GM18507 (cell line): ENCODE measurements at places on chromosomes 3 and 15.

GRCh38 chr3:38120693-38121450 is 16.1 kb downstream of the ACAA1 start:
- no peak for DNase-seq

- no peak for DNase-seq
Observed at GRCh38 chr3:123655400-123655799, 70.5 kb upstream of the HACD2 start.

GRCh38 chr3:42613462-42613861 is 13.0 kb downstream of the NKTR start:
- no peak for DNase-seq

DNA sequence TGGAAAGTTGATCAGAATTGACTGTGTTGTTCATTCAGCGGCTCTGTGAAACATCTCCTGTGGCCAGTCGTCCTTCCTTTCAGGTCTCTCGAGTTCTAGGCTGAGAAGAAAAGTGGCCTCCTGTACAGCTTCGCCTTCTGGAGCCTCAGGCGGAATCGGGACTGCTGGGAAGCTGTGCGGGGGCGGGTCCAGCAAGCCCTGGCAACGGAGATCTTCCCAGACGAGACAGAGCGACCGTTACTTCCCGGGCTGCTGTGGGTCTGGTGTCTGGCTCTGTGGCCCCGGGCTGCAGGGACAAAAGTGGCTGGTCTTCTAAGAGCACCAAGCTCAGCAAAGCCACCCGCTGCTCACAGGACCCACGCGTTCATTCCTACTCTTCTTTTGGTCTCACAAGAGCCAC is 88.6 kb upstream of the CACNA2D3 start:
- DNase-seq, result no peak

GRCh38 chr3:187101184-187102072 is 37.9 kb downstream of the RPL39L start:
- no peak for DNase-seq

DNA sequence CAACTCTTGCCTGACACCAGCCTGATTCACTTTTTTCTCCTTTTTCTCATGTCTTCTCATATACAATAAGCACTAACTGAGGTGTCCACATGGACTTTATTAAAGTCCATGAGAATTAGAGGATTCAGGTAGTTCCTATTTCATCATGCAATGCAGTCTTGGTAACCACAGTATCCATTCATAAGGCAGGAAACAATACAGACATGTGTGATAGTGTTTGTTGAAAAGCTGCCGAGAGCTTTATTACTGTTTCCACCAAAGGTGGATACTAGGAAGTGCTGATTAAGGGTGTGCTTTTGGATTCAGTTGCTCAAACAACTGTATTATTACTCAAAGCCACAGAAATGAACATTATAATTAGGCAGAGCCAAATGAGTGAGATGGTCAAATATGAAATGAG is 5.3 kb downstream of the CASR start:
- DNase-seq, result no peak

DNA sequence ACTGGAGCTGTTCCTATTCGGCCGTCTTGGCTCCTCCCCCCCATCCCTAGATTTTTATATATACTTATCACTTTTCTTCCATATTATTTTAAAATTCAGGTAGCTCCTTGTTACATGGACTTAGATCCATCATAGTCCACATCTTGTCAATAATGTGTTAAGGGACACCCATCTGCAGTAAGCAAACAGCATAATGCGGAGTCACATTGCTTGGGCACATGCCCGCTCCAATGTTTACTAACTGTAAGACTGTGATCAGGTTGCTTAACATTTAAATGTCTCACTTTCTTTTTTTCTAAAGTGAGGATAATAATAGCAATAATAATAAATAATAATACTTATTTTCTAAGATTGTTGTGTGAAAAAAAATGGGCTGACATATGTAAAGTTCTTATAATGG is 303.2 kb upstream of the SOX14 start:
- DNase-seq, result no peak

DNA sequence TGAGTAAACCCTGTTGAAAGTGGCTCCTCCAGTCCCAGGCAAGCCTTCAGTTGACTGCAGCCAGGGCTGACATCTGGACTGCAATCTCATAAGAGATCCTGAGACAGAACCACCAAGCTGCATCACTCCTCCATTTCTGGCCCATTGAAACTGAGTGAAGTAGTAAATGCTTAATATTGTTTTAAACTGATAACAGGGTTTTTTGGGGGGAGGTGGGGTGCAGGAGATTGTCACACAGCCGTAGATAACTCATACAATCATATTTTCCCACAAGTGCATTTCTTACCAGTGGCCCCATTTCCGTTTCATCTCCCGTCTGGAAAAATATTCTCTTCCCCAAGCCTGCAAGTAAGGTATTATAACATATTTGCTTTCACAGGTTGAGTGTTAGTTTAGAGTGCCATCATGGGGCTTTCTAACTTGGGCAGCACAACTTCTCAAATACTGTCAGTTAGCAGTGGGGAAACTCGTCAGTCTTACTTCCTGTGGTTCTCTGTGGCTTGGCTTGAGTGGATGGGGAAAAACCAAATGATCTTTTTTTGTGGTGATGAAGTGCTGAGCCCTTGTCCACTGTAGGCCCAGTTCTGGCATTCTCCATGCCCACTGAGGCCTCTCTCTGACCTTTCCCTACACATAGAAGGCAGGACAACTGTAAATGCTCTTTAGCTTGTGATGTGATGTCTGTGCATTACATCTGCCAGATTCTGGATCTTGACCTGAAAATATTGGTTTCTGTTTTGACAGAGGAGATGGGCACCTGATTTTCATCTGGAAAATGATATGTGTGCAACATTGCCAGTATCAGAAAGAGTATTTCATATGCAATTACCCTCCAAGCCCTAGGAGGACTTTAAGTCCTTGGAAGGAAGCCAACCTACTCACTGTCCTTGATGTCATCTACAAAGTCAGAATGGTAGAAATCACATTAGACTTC is 90.1 kb upstream of the BHLHE40 start:
- no peak for DNase-seq

DNA sequence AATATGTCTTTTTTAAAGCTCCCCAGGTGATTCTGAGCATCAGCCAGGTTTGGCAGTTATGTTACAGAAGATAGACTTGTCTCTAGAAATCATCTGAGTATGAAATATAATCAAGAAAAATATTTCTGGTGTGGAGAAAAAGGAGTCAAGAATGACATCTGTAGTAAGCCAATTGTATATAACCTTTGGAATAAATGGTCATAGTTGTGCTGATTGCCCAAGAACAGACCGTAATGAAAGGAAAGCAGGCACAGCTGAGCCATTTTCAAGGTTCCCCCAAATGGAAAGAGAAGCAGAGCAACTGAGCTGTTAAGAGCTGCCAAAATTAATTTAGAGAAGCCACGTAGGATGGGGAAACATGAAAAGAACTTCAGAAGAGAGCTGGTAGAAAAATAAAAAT is 26.6 kb downstream of the GOLM2 start:
- DNase-seq, result no peak
